Suprapubic skin (tissue), 4 donors: ENCODE measurements at places on chromosomes 6 and 20.

GRCh38 chr6:4853782-4854511, 77.7 kb downstream of the CDYL start:
- DNase-seq, result no peak

DNA sequence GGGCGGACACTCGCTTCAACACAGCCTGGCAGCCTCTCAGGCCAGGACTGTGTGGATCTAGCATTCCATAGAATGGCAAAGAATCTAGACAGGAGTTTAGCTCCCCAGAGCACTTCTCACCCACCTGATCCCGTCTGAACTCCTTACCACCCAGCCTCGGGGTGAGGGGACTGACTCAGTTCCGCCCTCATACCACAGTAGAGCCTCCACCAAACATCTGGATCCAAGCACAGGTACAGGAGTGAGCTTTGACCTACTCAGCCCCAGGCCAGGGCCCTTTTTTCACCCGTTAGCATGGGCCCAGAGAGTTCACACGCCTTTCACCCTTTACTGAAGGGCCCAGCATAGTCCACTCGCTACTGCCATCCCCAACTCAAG, 715 bp downstream of the PSMF1 start:
- no peak for DNase-seq

DNA sequence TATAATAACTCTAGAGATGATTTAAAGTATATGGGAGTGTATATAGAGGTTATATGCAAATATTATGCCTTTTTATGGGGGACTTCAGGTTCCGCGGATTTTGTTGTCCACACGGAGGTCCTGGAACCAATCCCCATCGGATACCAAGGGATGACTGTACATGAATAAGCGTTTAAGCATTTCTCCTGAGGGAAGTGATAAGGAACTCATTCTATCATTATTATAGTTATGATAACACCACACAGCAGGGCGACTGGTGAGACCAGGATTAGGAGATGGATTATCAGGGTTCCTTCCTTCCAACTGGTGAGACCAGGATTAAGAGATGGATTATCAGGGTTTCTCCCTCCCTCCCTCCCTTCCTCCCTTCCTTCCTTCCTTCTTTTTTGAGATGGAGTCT, 6.6 kb downstream of the ECI2 start:
- DNase-seq, result no peak

- DNase-seq, result no peak
These were observed 321.3 kb upstream of the TCF21 start for GRCh38 chr6:133567636-133568035.

DNA sequence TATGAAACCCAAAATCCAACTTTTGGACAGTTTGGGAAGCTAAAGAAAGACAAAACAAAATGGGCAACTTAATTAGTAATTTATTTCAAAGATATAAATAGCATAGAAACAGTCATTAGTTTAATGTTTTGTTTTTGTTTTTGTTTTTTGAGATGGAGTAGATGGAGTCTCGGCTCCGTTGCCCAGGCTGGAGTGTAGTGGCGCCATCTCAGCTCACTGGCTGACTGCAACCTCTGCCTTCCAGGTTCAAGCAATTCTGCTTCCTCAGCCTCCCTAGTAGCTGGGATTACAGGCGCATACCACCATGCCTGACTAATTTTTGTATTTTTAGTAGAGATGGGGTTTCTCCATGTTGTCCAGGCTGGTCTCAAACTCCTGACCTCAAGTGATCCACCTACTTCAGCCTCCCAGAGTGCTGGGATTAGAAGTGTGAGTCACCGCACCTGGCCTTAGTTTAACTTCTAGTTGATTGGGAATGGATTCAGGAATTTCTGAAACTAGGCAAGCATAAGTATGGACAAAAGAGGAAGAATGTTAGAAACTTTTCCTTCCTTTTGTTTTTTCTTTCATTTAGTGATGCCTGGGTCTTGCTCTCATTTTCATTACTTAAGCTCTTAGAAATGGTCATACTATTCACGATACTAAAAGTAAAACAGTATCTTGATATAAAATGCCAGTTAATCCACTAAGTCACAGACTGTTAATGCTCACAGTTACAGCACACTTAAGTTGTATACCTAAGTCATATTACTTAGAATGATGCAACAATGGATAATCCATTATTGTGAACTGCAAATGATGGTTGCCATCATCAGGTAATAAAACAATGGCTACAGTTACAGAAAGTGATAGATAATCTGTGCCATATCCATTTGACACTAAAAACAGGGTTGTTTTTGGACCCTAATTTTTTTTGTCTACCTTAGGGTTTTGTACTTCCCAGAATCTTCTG, 8.2 kb downstream of the SENP6 start:
- DNase-seq, result no peak

DNA sequence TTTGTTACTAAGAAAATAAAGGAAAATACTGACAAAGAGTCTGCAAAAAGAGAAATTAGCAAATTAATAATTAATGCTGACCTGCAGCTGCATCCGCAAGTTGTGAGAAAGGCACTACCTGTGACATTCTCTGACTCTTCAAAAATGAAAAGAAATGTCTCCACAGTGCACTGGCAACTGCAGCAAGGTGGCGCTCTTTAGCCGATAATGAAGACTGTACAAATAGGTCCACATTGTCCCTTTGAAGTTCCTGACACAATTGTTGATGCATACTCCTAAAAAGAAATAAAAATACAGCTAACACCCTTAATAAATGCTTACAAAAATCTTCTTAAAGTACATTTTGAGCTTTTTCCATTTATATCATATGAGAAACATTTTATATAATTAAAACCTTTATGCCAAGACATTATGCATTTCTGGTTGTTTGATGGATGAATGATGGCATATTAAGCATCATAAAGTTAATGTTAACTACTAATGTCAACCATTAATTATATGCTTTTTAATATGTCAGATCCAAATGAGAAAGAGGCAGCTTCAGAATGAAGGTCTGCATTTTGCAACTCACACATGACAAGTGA, 96.5 kb downstream of the MMS22L start:
- DNase-seq, result no peak
